ENCODE measurements at places on chromosomes 6 and 20. TPM values are rescaled to one million over a fixed set of nuclear protein-coding genes. Genes with fewer than 3 reads are reported as not detected.

The OARD1 gene
- 17.0 TPM for total RNA-seq

The MOCS1 gene
- 12.0 TPM for total RNA-seq

The KCNQ2 gene
- total RNA-seq: not detected

The TNXB gene
- 37.5 TPM for total RNA-seq

The GGTLC1 gene
- total RNA-seq: not detected

The RBPJL gene
- total RNA-seq: not detected

The TPBG gene
- 37.4 TPM for total RNA-seq

The SLC12A5 gene
- total RNA-seq: not detected

The FNDC1 gene
- total RNA-seq: 0.04 TPM

The SERPINB1 gene
- 1,204 TPM for total RNA-seq

The VNN1 gene
- 2.8 TPM for total RNA-seq

The KHDRBS2 gene
- not detected for total RNA-seq

The SNPH gene
- 1.6 TPM for total RNA-seq

The EDN3 gene
- 7.5 TPM for total RNA-seq

The GATA5 gene
- total RNA-seq: 0.19 TPM

The PTGIS gene
- 4.1 TPM for total RNA-seq

The CENPW gene
- 22.1 TPM for total RNA-seq

The TFAP2A gene
- total RNA-seq: 11.6 TPM

Data from esophagus squamous epithelium (tissue), 5 donors.